ENCODE measurements at places on chromosomes 4 and X.
A peak's percentile ranks its signal among the peaks of the same experiment; 100 is the strongest.

DNA sequence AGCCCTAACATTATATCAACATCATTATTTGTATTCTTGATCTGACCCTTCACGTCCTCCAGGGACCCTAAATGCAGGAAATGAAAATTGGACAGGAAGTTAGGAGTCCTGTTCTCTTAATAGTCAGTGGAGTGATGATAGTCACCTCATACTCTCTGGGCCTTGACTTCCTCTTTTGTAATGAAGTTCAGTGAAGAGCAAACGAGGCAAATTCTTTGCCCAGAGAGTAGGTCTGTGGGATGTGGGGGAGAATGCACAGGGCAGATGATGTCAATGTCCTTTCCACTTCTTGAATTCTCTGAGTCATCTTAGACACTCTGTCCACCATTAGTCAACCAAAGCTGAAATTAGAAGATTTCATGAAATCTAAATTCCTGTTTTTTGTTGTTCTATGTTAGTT lies 17.1 kb upstream of the GPRIN3 start:
- peak; percentile 75 for DNase-seq

DNA sequence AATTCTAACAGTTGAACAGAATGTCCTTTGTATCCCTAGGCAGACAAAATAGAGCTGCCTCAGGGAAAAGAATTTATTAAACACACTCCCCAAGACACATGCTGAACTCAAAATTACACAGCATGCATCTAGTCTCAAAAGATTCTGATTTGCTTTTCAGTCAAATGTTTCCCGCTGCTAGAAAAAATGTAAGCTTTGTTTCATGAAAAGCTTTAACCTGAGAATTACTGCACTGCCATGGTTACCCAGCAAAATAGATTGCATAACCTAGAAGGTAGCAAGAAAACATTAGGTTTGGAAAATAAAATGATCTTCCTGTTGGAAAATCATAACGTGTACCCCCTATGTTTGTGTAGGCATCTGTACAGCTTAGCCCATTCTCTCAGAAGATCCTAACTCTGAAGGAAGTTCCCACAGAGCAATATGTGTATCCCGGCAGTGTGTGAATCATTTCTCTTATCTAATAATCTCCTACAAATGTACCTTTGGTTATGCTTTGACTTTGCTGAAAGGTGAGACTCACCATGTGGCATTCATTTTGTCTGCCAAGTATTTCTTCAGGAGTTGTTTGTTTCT lies 646.9 kb downstream of the STPG2 start:
- peak; percentile 50 for DNase-seq

DNA sequence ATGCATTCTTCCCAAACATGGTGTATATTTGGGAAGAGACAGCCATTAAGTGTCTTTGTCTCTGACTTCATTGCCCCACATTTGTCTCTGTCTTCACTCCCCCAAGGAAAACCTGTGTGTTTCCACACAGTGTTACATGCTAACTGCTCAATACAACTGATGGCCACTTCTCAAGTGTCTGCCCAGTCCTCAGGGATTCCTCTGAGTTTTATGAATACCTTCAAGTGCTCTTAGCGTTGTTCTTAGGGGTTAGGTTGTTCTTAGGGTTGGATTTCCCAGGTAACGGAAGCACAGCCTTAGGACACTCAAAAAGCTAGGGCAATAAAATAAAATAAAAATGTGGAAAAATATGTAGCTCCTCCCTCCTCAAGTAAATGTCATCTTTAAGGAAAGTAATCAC lies 64.7 kb upstream of the PLAC8 start:
- DNase-seq, result no peak

DNA sequence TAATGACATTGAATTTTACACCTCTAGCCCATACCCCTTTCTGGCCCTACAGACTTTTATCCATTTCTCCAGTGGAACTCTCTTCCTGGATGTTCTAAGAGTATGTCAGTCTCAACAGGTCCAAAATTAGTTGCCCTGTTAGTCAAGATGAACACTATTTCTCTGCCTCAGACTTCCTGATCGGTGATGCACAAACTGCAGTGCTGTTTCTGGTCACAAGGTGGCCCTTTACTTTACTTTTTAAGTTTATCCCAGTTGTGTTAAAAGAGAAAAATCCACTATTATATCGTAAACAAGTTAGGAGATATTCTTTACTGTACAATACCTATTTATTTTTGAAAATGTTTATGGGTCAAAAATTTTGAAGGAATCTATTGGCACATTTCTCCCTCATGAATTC lies 13.1 kb downstream of the TCEAL7 start:
- DNase-seq, result peak; percentile 40

- no peak for DNase-seq
These were observed 154.4 kb downstream of the SHROOM3 start for GRCh38 chr4:76589402-76589801.

- DNase-seq, result peak; percentile 9
These were observed 104.6 kb downstream of the NBDY start for GRCh38 chrX:56833626-56834025.

DNA sequence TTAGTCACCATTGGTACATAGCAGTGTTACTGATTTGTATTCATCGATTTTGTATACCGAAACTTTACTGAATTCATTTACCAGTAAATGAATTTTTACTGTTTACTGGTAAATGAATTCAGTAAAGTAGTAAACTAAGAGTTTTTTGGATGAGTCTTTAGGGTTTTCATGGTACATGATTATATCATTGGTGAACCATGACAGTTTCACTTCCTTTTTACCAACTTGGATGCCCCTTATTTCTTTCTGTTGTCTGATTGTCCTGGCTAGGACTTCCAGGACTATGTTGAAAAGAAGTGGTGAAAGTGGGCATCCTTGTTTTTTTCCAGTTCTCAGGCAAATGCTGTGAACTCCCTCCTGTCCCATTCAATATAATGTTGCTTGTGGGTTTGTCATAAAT lies 494.9 kb downstream of the GALNTL6 start:
- no peak for DNase-seq

DNA sequence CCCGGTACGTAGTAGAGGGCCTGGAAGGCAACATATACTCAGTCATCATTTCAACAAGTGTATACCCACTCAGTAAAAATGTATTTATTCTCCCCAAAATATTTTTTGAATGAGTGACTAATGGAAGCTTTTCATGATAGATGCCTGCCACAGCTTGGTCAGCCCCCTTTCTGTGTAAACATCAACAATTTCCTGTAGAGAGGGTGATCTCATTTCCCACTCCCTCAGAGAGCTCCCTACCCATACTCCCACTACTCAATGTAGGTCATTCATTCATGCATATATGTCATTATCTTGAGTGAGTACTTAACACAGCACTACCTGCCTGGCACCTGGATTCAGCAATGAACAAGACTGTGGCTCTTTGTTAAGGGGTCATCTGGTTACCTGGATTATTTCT lies 81.9 kb downstream of the STK32B start:
- no peak for DNase-seq

DNA sequence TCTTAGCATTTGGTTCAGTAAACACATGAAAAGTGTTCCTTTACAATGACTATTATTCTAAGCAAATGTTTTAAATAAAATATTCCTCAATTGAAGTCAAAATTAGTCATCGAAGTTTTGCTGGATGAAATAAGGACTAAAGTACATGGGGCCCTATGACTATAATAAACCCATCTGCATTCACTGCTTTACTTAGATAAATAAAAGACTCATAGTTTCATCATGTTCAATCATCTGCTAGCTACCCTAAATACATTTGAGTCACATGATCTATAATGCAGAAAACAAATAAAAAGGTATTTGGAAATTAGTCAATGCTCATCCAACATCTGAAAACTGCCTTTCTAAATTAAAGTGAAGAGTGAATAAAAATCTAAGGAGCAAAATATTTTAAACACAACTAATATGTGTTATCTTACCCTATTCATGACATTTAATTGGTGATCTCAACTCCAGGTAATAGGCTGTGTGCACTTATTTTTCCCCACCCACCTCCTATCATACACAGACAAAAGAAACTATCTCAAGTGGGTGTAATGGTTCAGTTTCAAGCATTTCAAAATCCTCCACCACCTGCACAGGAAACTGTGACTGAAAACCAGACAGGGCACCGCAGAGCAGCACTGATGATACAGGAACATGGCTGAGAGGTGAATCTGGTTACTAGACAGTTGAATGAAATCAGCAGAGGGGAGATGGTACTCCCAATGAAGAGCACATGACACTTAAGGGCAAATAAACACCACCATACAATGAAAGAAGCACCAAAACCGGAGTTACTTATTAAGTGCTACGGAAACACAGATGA lies 78.6 kb downstream of the CAMK2D start:
- DNase-seq, result no peak

- no peak for DNase-seq
These were observed 350.6 kb downstream of the CHIC1 start for GRCh38 chrX:73913580-73913979.

DNA sequence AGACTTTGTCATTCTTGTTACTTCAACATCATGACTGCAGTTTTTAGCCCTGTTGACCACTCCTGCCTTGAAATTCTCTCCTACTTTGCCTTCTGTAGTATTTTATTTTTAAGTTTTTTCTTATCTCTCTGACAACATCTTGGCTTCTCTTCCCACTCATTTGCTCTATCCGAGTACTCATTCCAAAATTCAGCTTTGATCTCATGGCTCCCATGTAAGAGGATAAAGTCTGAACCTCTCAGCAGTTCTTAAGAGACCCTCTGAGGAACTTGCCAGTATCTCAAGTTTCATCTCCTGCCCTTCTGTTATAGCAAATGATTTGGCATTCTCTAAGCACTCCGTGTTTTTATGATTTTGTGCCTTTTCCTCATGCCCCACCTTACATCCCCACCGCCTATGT lies 67.7 kb downstream of the GALNT7 start:
- no peak for DNase-seq

DNA sequence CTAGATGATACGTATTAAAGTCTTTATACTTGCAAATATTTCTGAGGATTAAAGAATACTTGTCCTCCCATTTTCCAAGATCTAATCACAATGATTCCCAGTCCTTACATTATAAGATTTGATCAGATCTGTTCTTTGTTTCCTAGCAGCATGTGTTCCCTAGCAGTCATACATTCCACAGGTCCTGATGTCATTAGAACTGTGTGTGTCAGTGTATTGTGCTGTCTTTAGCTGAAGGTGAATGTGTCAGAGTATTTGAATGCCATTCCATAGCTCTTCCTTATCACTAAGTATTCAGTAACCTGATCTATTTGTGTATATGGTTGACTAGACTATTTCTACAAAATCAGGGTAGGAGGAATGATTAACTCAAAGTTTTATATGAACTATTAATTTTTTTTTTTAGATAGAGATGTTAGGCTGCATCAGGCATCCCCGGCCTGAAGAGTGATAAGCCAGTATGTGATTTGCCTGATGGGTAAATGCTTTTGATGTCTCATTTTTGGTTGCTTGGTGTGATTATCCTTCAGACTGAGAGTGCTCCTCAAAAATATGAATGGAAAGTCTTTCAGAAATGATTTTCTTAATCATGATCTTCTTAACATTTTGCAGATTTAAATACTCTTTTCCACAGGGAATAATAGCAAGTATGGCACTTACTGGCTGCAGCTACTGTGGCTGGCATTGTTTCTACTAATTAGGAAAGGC lies 4.4 kb downstream of the ADGRL3 start:
- peak; percentile 52 for DNase-seq

DNA sequence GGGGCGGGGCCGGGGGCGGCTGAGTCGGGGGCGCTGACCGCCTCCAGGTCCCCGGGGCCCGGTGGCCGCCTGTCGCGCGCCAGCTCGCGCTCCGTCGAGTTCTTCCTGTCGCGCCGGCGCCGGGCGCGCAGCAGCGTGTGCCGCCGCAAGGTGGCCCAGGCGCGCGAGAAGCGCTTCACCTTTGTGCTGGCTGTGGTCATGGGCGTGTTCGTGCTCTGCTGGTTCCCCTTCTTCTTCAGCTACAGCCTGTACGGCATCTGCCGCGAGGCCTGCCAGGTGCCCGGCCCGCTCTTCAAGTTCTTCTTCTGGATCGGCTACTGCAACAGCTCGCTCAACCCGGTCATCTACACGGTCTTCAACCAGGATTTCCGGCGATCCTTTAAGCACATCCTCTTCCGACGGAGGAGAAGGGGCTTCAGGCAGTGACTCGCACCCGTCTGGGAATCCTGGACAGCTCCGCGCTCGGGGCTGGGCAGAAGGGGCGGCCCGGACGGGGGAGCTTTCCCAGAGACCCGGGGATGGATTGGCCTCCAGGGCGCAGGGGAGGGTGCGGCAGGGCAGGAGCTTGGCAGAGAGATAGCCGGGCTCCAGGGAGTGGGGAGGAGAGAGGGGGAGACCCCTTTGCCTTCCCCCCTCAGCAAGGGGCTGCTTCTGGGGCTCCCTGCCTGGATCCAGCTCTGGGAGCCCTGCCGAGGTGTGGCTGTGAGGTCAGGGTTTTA lies 1.5 kb downstream of the ADRA2C start:
- DNase-seq, result no peak

GRCh38 chr4:157220371-157220881 lies at the start of gene GRIA2:
TSS of gene GRIA2 (plus strand) at chr4:157220728. CDS start at chr4:157221043, 315 bp downstream.
- DNase-seq, result peak; percentile 45

DNA sequence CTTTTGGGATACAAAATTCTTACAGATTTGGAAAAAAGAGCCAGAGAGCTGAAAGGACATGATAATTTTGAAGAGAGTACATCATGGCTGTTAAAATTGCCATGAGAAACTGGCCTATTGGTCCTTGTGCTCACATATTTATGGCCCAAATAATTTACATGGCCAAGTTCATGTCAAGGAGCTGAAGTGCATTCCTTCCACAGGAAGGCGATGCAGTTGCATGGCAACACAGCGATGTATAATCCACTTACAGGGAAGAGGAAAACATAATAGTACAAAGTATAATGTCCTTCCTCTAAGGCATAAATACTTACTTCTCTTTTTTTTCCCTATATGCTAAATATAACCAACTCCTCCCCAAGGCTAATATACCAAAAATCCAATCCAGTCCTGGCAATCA lies 914.5 kb upstream of the AGA start:
- no peak for DNase-seq

DNA sequence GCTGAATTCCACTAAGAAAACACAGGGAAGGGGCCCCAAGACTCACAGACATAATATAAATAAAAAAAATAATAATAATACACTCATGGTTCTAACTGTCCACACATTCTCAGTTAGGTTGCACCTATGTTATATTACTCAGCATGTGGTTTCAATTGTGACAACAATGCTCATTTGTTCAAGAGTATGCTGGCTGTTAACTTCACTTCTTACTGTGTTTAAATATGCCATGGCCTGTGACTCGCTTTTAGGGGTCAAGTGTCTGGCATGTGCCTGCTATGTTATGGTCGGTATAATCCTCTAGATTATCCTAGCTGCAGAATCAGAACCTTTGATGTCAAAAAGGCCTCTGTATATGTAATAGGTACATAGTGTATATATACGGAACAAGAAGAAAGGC lies 324.8 kb upstream of the INTU start:
- no peak for DNase-seq

- no peak for DNase-seq
These were observed at the start of gene BGN for GRCh38 chrX:153494541-153495361. TSS of gene BGN (plus strand) at chrX:153494980. CDS start at chrX:153504632, 9,652 bp downstream.

DNA sequence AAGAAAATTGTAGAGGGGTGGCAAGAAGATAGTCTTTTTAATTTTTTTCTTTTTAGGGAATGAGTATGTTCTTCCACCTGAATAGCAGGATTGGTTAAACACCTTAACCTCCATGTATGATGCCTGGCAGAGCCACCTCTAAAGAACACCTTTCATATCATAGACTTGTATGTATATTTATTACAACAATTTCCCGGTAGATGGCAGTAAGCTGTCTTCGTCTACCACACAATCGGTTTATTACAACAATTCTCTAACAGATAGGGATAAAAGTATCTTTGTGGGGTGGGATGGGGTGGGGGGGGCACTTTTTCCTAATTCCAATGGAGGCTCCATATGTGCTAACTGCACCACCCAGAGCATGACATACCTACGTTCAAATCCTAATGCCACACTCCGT lies 255.5 kb downstream of the LDB2 start:
- no peak for DNase-seq

All from amniotic epithelial cell (primary cell).